ENCODE measurements at places on chromosomes 7 and 10.
A peak's percentile ranks its signal among the peaks of the same experiment; 100 is the strongest.

DNA sequence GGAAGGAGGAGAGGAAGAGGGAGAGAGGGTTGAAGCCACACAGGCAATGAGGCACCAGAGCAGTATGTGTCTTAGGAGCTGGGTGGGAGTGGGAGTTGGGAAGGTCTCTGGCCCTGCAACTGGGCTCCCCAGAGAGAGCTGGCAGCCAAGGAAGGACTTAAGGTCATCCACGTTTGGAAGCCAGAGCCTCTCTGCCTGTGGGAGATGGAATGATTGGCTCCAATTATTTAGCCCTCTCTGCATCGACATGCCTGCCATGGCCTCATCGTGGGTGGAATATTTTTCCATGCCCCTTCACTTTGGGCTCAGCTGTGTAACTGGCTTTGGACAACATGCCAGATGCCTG lies 478.5 kb downstream of the RPS24 start:
- DNase-seq, result no peak

- no peak for DNase-seq
Measured at GRCh38 chr7:90764848-90765570, 168.9 kb downstream of the CDK14 start.

DNA sequence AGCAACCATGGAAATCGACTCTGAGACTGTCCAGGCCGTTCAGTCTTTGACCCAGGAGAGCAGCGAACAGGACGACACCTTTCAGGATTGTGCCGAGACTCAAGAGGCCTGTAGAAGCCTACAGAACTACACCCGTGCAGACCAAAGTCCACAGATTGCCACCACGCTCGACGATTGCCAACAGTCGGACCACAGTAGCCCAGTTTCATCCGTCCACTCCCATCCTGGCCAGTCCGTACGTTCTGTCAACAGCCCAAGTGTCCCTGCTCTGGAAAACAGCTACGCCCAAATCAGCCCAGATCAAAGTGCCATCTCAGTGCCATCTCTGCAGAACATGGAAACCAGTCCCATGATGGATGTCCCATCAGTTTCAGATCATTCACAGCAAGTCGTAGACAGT lies 82.0 kb upstream of the SAMD8 start:
- no peak for DNase-seq

DNA sequence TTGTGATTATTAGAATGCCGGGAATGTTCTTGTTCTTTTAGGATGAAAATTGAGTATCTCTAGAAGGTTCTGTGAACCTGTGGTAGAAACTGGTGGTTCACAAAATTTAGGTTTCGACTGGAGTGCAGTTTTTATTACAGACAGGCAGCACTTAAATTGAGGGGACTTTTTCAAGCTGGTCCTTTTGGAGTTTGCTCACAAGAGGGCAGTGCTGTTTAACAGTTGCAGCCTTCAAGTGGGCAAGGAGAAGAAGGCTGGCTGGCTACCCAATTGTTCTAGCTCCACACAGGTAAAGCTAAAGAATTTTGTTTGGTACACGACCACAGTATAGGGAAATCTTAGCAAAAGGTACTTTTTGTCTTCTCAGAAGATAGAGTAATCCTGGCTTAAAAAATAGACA lies 233.6 kb downstream of the SNX13 start:
- DNase-seq, result peak; percentile 34

GRCh38 chr7:8751557-8752231 lies 318.3 kb downstream of the NXPH1 start:
- no peak for DNase-seq

Measured in activated CD4-positive, alpha-beta T cell treated with anti-CD3 and anti-CD28 coated beads for 48 hours (primary cell).